ENCODE measurements at places on chromosomes 3 and 15.

GRCh38 chr15:50907601-50908208 lies 778 bp upstream of the AP4E1 start:
- DNase-seq = no peak

DNA sequence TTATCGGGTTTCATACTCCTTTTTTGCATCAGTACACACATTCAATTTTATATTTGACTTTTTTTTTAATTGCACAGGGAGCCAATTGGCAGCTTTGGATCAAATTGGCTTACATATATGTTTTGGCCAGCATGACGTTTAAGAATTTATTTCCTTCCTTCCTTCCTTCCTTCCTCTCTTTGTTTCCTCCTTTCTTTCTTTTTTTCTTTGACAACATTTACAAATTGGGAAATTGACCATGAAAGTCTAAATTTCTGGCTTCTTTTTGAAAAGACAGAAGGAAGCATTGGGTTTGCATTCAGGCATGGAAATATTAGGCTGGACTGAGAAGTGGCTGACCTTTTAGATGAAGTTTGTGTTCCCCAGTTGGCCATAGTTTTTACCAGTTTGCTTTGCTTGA lies 103.4 kb upstream of the IGSF10 start:
- no peak for DNase-seq

DNA sequence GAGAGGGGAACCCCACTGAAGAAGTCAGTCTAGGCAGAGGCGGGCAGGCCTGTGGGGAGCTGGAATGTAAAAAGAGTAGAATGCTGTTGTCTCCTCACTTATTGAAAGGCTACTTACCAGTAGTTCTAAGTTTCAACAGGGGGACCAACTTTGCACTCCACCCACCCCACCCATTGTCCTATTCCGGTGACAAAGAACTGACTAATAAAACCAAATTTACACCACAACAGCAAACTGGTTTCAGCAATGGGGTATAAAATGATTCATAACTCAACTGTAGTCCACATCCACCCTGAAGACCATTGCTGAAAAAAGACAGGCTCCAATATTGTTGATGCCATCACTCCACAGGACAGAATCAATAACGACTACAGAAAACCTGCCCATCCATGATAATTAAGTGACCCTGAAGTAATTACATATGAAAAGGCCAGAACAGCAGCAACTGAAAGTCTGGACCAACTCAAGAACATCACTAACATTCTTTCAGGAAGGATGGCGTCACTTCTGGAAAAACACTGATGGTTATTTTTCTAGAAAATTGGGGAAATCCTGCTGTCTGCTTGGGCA lies 80.2 kb downstream of the ABI3BP start:
- no peak for DNase-seq

DNA sequence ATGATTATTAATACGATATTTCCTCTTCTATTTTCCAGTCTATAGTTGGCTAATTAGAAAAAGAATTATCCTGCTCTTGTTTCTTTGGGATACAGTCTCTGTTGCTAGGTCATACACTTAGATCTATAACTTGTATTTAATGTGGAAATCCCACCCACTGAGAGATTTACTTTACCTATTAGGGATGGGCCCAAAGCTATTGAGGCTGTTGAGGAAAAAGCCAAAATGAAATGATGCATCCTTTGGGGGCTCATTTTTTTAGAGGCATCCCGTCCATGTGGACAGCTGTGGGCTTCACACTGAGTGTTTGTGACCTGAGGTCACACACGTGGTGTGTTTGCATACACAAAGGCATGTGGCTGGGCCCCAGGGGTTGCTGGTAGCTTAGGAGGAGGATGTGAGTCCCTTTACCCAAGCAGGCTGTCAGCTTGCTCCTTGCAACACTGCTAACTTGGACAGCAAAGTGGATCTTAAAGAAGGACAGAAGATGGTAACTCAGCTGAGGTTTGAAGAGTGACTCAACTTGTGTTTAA lies 477.4 kb downstream of the AGBL1 start:
- no peak for DNase-seq

DNA sequence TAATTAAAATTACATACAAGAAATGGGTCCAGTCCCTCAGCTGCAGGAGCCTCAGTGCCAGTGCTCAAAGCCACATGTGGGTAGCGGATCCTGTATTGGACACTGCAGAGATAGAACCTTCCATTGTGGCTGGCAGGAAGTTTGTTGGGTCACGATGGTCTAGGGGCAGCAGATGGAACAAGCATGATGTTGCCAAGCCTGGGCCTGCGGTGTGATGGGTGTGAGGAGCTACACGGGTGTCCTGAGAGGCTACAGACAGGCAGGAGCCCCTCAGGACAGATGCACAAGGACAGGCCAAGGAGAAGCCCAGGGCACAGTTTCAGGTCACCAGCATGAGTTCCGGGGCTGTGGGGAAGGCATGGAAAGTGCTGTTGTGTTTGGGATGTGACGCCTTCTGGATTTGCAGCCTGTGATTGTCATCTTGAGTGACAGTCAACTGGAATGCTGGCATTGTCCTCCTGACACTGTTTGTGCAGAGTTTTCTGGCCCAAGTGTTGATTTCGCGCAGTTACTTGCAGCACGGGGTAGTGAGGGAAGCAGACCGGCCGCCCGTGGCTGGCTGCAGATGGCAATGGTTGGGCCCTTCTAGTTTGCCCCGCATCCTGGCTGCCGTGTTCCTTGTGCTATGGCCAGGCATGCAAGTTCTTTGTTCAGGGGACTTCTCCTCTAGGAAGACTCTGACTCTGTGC lies 177.1 kb downstream of the NSMCE3 start:
- DNase-seq = no peak

GRCh38 chr3:171169866-171170265 lies 143.3 kb upstream of the SLC2A2 start:
- DNase-seq = no peak

- DNase-seq = no peak
Measured at GRCh38 chr15:47339800-47340570, 377.3 kb upstream of the SEMA6D start.

- DNase-seq = no peak
Measured at GRCh38 chr15:83692746-83693581, 39.0 kb downstream of the ADAMTSL3 start.

- no peak for DNase-seq
Measured at GRCh38 chr15:77821188-77821958, 188.7 kb upstream of the LINGO1 start.

DNA sequence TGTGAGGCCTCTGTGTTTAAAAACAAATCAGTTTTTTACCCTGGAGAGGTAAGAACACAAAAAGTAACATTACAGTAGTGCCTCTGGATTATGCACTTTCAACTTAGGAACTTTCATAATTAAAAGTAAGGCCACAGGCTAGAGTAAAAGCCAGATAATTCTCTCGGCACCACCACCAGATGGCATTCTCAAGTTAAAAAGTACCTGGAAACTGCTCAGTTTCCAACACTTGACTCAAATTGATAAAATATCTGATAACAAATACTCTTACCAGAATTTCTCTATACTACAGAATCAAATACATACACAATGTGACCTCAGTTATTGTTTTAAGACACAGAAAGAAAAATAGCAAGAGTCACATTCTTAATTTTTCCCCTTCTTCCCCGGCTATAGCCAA lies 19.9 kb downstream of the SPICE1 start:
- DNase-seq = no peak

DNA sequence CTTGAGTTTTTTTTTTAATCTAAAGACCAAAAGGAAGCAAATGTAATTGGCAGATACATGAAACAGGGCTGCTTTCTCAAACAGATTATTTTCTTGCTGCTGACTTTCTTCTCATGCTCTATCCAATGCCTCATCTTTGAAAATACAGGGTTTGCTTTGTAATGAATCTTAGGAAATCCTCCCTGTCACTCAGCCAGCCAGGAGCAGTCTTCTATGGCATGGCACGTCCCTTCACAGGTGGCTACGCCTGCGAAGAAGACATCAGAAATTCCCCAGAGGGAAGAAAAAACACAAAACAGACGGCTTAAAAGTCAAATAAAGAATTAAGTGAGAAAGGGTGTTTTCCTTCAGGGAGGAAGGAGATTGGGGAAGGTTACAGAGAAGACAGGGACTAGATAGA lies 242.5 kb downstream of the IGSF11 start:
- no peak for DNase-seq

- DNase-seq = no peak
Measured at GRCh38 chr15:52397118-52397517, 101.5 kb upstream of the MYO5C start.

DNA sequence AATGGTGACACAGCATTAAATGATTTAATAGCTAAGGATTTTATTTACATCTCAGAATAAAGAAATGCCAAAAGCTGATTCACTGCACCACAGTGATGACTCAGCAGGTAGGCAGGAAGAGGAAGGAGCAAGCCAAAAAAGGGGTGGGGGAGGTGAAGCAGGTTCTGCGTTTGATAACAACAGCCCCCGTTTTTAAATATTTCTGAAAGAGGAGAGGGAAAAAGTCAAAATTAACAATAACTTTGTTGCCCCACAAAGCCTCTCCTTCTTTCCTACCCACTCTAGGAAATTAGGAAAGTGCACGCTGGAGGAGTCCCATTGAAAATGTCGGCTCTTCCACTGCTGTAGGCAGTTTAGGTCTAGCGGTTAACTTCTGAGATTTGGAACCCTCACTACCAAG lies 9.9 kb upstream of the CCDC54 start:
- DNase-seq = no peak

GRCh38 chr15:85094685-85095084 lies 113.0 kb downstream of the PDE8A start:
- no peak for DNase-seq

GRCh38 chr3:3200632-3201212 lies 21.2 kb upstream of the CRBN start:
- DNase-seq = no peak

GRCh38 chr15:40115670-40116093 lies 7.0 kb upstream of the BMF start:
- DNase-seq = no peak

DNA sequence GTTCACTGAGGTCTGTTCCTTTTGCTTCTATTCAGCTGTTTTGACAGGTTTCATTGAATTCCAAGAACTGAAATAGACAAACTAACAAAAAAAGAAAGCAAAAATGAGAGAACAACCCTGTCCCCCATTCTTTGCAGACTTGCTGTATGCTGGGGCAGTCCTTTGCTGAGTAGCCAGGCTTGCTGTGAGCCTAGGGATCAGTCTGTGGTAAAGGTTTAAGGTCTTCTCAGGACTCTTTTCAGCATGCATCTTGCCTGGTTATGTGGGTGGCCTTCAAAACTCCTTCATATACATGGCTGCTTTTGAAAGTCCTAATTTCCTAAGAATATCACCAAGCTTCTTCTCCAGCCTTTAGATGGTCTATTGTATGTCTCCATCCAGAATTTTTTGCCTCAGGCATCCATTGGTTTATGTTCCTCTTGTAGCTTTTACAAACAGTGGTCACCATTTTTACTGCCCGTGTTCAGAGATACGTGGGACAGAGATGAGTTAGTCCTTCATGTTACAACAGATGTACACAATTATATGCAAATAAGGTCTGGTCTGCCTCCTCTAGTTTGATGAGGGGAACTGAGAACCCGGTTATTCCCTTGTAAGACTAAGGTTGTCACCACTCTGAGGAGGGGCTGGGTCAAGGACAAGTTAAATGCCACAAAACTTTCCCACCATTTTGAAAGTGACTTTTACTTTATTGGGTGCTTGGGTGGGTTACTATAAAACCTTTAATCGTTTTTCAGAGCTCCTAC lies 41.4 kb downstream of the SACM1L start:
- no peak for DNase-seq

GRCh38 chr15:98506711-98507110 lies 141.6 kb upstream of the IGF1R start:
- no peak for DNase-seq

DNA sequence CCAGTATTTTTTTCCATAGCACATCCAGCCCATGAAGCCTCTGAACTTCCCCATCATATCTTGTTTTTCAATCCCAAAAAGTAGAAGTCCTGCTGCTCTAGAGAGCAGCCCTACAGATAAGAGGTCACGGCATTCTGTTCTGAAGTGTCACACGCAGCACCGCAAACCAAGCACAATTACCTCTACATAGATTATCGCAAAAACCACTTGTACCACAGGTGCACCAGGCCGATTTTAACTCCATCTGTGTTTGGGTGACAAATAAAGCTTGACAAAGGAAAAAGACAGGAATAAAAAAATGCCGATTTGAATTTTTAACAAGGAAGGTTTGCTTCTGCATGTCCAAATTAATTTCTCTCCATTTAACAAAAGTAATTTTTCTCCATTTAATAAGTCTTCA lies 113.7 kb downstream of the MYO5A start:
- no peak for DNase-seq

GRCh38 chr3:127456471-127457093 lies 134.0 kb downstream of the TPRA1 start:
- no peak for DNase-seq

DNA sequence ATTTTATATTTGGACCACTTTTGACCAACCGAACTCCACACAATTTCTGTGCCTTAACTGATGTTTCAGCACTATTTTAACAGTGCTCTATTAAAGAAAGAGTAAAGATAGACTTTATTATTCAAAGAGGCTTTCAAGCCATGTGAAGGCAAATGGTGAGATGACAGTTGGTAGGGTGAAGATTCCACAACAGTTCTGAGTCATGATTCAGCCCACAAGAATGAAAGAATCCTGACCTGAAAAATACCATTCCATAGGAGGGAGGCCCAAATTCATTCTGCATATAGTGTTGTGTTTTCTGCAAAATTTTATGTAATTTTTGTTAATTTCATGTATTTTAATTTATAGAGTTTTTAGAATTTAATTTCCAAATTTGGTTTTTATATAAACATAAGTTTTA lies 135.6 kb upstream of the STAC start:
- DNase-seq = no peak

DNA sequence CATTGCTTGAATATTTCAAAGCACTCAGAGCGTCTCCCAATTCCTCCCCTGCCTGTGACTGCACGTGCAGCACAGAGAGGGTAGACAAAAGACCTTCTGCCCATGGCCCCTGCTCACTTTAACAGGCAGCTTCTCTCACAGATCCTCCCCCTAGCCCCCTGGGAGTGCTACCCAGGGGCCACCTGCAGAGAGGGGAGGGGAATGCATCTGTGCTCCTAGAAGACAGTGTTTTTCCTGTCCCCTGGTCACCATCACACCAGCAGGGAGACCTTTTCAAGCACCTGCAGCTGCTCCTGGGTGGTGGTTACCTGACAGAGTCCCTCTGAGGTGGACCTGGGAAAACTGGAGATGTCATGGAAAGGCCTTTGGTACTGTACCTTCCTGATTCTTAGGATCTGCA lies 56.7 kb upstream of the PRR23C start:
- DNase-seq = no peak

- DNase-seq = no peak
Measured at GRCh38 chr3:133754455-133754854, 8.3 kb downstream of the TF start.

DNA sequence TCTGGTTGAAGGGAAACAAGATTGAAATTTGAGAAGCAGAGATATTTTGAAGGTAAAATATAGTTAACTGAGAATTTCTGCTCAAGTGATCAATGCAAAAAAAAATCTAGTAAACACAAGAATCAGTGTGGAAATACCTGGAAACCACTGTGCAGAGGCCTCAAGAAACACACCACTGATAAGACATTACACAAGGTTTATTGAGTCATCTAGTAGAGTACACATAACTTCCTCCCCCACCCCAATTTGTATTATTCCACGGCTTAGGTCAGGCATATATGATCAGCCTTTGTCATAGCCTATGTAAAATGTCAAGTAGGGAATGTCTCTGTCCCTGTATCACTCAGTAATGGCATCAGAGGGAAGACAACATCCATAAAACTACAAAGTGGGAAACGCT lies 447.8 kb upstream of the BCHE start:
- no peak for DNase-seq

- no peak for DNase-seq
Measured at GRCh38 chr3:37924453-37924852, 62.8 kb downstream of the CTDSPL start.

- no peak for DNase-seq
Measured at GRCh38 chr3:49785565-49786356, 581 bp downstream of the IP6K1 start.

Measured in activated CD8-positive, alpha-beta memory T cell treated with anti-CD3 and anti-CD28 coated beads for 1 hour (primary cell).